Activated T-cell treated with anti-CD3 and anti-CD28 coated beads for 24 hours (primary cell): ENCODE measurements at places on chromosomes 7 and 10.
A peak's percentile ranks its signal among the peaks of the same experiment; 100 is the strongest.

GRCh38 chr10:29249018-29249417 is 39.9 kb upstream of the LYZL1 start:
- no peak for DNase-seq

GRCh38 chr10:113180401-113181154 is 230.5 kb downstream of the TCF7L2 start:
- no peak for DNase-seq

DNA sequence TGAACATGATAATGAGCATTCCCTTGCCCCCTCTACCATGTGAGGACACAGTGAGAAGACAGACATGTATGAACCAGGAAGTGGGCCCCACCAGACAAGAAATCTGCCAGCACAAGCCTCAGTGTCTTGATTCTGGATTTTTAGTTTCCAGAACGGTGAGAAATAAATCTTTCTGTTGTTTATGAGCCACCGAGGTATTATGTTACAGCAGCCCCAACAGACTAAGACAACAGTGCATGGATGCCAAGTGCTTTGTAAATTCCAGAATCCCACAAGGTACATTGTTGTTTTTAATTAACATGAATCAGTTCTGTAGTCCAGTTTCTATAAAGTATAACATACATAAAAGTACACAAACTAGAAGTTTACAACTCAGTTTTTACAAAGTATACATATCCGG is 162.2 kb downstream of the ARHGAP21 start:
- DNase-seq, result no peak

DNA sequence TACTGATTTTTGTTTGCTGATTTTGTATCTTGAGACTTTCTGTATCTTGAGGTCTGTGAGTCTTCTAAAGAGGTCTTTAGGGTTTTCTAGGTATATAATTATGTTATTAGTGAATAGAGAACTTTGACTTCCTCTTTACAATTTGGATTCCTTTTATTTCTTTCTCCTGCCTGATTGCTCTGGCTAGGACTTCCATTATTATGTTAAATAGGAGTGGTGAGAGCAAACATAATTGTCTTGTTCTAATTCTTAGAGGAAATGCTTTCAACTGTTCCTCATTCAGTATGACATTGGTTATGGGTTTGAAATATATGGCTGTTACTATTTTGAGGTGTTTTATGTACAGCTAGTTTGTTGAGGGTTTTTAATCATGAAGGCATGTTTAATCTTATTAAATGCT is 308.0 kb upstream of the TEX47 start:
- no peak for DNase-seq

DNA sequence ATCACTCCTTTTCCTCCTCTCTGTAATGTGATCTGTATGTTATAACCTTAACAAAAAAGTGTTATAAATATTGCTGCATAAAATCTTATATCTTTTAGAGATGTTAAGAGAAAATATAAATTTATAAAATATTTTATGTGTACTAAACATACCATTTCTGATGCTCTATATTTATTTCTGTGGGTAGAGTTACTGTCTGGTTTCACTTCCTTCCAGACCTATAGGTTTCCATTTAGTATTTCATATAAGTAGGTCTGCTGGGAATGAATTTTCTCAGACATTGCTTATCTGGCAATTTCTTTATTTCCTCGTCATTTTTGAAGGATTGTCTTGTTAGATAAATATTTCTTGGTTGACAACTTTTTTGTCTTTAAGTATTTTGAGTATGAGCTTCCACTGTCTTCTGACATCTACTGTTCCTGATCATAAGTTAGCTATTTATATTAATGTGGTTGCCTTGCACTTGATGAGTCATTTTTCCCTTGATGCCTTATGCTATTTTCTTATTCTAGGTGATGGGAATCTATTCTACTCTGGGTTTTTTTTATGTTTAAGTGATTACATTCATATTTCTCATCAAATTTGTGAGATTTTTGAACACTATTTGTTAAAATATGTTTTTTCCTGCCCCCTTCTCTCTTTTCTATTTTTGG is 11.2 kb upstream of the THSD7A start:
- no peak for DNase-seq

- DNase-seq, result peak; percentile 39
Measured at GRCh38 chr7:23531050-23531793, 559 bp downstream of the TRA2A start.

DNA sequence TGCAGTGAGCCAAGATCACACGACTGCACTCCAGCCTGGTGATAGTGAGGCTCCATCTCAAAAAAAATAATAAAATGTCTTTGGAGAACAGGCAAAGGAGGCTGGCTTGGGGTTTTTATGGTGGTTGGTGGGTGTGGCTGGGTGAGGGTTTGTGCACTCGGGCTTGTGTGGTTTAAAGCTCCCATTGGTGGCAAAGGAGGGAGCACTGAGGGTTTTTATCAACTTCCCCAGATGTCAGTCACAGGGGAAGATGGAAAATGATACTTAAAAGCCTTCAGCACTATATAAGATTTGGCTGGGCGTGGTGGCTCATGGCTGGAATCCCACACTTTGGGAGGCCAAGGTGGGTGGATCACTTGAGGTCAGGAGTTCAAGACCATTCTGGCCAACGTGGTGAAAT is 16.3 kb upstream of the RNF216 start:
- DNase-seq, result no peak

GRCh38 chr10:116593139-116593740 is 2.5 kb downstream of the PNLIPRP1 start:
- DNase-seq, result no peak

- DNase-seq, result no peak
Measured at GRCh38 chr7:150732786-150733481, 4.3 kb upstream of the GIMAP5 start.

DNA sequence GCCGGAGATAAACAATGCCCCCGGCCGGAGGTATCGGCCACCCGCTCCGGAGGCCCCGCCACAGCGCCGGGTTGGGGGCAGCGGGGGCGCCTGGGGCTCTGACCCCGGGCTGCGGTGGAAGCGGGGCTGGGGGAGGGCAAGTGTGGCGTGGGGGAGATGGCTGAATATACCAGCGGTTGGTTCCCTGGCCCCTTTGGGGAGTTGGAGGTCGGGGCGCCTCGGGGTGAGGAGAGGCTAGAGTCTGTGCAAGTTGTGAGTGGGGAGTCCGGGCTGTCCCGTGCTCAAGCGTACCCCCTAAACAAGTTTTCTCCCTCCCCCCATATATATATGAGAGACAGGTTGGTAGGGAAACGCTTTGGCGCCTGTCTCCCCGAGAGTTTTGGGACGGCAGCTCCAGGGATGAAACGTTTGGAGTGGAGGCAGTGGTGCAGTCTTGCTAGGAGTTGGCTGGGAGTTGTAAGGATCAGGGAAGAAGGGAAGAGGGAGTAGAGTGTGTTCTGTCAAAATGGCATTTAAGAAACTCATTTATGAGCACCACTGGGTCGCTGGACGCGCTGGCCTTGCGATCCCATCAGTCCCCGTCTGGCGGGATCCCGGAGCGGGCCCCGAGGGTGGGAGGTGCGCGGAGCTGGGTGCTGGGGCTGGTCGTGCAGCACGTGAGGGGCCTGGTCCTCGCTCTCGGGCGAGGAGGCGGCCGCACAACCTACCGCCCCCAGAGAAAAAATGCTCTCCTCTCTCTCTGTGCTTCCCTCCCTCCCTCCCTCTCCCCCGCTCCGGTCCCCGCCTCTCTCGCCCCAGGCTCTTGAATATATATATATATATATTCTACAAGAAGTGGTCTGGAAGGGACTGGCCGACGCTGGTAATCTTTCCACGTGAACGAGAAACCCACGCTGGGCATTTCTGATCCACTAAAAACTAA is 1.1 kb downstream of the TET1 start:
- DNase-seq, result no peak

DNA sequence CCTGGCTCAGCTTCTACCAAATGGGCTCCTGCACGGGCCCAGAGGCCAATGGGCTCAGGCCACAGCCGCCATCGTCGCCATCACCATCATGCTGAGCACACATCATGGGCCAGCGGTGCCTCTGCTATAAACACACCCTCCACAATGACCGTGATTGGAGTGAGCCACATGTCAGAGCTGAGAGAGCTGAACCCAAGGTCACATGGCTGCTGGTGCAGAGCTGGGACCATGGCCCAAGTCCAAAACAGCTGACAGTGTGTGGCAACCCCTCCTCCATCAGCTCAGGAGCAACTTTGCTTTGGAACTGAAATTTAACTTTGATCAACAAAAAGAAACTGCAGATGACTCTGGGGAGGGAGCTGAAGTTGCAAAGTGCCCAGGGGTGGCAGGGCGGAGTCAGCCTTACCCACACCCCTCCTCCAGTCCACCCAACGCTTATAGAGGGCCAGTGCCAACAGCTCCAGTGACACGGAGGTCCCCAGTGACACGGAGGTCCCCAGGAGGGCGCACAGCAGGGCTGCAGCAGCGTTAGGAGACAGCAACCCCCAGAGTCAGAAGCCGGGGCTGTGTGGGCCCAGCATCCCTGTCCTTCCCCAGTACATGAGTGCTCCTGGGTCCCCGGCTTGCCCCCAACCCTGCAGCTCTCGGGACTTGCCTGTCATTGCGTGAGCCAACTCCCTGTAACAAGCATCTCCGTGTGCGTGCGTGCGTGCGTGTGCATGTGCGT is 249.6 kb downstream of the ELFN1 start:
- DNase-seq, result no peak

DNA sequence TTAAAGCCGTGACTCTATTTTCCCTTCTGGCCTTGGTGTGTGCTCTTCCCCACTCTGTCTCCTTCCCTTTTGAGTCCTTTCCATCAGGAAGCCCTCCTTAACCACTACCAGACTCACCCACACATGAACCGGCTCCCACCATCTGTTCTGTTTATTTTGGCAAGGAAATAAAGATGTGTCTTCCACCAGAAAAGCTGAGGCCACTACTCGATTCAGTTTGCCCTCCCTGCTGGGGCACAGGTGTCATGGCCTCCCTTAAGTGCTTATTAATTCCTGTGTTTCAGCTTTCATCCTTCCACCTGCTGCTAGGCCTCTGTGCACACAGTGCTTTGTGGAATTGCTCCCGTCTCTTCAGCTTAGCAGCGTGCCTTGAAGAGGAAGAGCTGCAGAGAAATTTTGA is 16.7 kb downstream of the POR start:
- no peak for DNase-seq

GRCh38 chr7:93736668-93737369 is 153.7 kb downstream of the TFPI2 start:
- DNase-seq, result no peak

- no peak for DNase-seq
Measured at GRCh38 chr7:135942614-135943013, 34.5 kb downstream of the MTPN start.

GRCh38 chr7:75039709-75040108 is 33.9 kb downstream of the RCC1L start:
- no peak for DNase-seq

GRCh38 chr10:88744002-88744401 is 15.8 kb upstream of the LIPN start:
- DNase-seq, result no peak
